ENCODE measurements at places on chromosomes 5 and 9. TPM values are rescaled to one million over a fixed set of nuclear protein-coding genes. Genes with fewer than 3 reads are reported as not detected.

- no peak for DNase-seq
Observed at GRCh38 chr5:18091142-18091541, 456.9 kb downstream of the TAF11L14 start.

GPX3 gene
- 2.5 TPM for polyA plus RNA-seq

DNA sequence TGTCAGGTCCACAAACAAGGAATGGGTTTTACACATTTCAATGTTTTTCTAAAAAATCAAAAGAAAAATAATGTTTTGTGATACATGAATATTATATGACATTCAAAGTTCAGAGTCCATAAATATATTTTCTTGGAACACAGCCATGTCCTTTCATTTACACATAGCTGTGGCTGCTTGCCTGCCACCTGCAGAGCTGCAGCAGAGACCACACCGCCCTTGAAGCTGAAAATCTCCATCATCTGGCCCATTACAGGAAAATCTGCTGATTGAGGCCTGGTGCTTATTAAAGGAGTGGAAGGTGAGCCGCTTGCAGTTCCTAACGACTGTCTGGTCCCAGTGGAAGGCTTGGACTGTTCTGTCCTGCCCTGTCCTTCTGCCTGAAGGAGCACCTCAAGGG, 232.6 kb upstream of the ADAMTS16 start:
- no peak for DNase-seq

GRCh38 chr9:99681113-99681512, 140.6 kb upstream of the NR4A3 start:
- no peak for DNase-seq

DNA sequence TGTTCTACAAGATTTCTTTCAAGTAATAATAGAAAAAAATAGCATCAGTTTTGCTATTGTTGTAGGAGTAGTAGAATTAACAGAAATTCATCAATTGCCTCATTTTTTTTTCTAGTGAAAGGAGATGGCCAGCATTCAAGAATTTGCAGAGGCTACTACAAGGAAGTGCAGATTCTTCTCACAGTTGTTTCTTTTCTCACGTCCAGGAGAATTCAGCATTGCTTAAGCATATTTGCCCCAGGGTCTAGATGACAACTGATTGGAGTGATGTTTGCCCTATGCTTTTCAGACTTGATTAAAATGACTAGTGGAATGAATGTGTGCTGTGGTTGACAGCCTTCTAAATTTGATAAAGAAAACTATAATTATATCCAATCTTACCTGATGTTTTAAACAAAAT, 46.6 kb upstream of the SLC12A2 start:
- peak; percentile 63 for DNase-seq

FOXD4L4 gene
- polyA plus RNA-seq: 0.02 TPM

GRCh38 chr9:79764374-79764773, 192.6 kb downstream of the TLE4 start:
- DNase-seq: peak; percentile 85

CCDC180 gene
- polyA plus RNA-seq: 0.17 TPM

- DNase-seq: no peak
Observed at GRCh38 chr5:151258201-151258611, 5.2 kb downstream of the GM2A start.

DNA sequence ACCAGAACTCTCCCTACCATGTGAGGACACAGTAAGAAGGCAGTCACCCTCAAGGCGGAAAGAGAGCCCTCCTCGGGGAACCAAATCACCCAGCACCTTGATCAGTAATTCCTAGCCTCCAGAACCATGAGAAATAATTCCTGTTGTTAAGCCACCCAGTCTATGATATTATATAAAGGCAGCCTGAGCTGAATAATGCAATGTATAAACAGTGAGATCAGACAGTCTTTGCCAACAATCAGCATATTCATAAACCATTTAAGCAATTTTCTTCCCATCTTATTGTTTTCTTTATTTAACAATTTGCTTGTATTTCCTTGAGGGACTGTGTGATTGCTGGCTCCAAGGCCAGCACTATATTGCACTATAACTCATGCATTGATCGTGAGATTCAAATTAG, 144.4 kb upstream of the DAPK1 start:
- DNase-seq: no peak

- no peak for DNase-seq
Observed at GRCh38 chr5:165305596-165305995, 1800.2 kb downstream of the MAT2B start.

PCA3 gene
- not detected for polyA plus RNA-seq

- no peak for DNase-seq
Observed at GRCh38 chr9:104820336-104820735, 56.4 kb downstream of the NIPSNAP3B start.

GRCh38 chr5:2776337-2777302, 25.1 kb upstream of the IRX2 start:
- no peak for DNase-seq

GRCh38 chr9:95005278-95006143, 279.0 kb downstream of the AOPEP start:
- DNase-seq: peak; percentile 38

FBP1 gene
- polyA plus RNA-seq: 0.15 TPM

NIPAL4 gene
- polyA plus RNA-seq: 6.1 TPM

- peak; percentile 76 for DNase-seq
Observed at GRCh38 chr5:149172261-149172660, 31.0 kb downstream of the ABLIM3 start.

TICAM2 gene
- polyA plus RNA-seq: 0.23 TPM

DNA sequence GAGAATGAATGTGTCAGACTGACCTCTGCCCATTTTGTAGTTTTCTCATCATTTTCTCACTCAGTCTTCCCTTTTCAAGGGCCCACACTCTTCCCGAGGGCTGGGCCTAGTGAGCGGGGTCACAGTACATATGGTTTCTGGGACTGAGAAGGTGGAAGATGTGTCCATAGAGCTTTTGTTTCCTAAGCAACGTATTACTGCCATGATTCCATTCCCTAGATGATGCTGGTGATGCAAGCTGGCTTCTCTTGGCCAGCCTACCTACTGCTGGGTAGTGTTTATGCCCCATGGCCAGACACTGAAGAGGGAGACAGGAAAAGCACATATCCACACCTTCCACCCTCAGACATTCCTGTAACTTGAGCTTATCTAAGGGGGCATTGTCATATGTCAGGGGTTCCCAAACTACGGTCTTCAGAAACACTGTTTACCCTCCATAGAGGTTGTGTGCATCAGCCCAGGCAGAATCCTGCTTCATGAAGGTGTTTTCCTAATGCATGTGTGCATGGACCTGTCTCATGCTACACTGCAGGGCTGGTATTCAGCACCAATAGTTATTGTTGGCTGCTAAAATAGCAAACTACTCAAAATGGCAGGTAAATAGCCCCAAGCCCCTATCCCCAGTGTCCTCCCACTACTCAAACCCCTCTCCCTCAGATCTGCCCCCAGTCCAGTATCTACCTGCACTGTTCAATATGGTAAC, 9.5 kb downstream of the IRF1 start:
- no peak for DNase-seq
